ENCODE measurements at places on chromosomes 2 and 18.

DNA sequence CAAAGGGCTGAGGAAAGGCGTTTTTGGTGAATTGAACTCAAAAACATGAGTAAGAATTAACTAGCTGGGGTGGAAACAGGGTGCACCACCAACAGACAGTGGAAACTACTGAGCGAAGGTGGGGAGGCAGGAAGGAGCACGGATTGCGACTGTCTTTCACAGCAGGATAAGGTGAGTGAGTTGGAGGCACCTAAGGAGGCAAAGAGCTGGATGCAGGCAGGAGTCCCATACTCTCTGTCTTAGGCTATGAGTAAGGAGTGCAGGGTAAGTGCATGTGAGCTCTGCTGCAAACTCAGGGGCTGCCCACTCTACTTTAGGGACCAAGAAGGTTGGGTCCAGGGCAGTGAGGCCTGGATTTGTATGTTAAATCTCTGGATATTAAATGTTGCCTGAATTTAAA is 333.1 kb upstream of the ZNF521 start:
- DNase-seq: no peak

- no peak for DNase-seq
Observed at GRCh38 chr2:129329574-129329973, 649.9 kb upstream of the RAB6C start.

GRCh38 chr2:148184976-148185375 is 164.1 kb downstream of the MBD5 start:
- no peak for DNase-seq

DNA sequence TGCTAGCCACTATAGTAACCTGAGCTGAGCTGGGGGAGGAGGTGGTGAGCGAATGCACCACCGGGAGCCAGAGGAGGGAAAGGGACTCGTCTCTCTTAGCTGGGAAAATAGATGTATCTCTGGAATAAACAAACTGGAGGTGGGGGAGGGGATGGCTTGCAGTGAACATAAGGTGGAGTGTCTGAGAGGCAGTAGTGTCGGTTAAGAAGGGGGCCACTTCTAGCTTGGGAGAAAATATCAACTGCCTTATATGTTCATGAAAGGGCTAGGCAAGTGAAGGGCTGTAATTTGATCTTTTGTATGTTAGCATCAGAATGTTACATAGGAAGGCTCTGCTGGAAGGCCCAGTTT is 2.2 kb downstream of the SETBP1 start:
- DNase-seq: no peak

- DNase-seq: no peak
Observed at GRCh38 chr2:75077909-75078308, 119.5 kb downstream of the POLE4 start.

Measured in A172 (cell line).